ENCODE measurements at places on chromosomes 6 and 20.

DNA sequence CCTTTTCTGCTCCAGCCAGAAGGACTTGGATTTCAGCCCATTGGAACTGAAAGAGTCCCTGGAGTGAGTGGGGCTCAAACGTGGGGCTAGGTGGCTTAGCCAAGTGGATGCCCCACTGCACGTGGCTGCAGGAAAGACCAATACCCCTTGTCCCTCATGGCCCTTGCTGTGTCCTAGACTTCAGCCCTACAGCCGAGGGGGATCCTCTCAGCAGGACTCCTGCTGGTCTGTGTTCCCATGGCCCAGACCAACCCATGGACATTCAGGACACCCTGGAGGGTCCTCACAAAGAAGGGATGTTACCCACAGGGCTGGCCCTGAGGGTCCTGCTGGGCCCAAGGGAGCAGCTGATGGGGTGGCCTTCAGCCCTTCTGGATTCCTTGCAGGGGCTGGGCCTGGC lies 30.0 kb upstream of the PHACTR3 start:
- no peak for DNase-seq

GRCh38 chr6:73085443-73085871 lies 139.8 kb downstream of the KHDC1L start:
- DNase-seq = no peak

DNA sequence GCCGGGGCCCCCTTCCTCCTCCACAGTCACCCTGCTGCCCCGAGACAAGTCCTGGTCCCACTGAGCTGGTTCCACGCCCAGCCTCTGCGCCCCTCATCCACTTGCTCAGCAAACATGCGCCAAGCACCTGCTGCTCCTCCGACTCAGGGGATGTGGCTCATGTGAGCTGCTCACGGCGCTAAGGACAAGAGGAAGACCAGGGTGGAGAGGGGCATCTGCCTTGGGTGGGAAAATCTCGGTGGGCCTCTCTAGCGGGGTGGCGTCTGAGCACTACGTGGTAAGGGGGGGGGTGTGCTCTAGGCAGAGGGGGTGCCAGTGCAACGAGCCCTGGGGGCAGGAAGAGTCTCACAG lies 4.5 kb downstream of the LAMA5 start:
- DNase-seq = no peak

DNA sequence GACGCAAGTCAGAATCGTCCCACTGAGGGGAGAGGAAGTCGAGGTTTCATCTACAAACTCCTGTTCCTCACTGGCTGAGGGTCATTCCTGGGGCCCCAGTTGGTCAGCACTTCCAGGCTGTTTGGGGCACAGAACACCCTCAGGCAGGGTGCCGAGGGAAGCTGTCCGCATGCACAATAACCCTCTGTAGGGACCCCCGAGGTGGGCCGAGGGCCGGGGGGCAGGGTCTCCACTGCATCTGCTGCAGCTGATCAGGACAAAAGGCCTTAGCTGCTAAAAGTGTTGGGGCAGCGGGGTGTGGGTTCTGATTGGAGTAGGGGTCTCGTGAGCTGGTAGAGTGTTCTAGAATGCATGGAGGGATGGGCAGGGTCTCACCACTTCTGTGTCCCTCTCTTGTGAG lies 125.1 kb downstream of the TOX2 start:
- DNase-seq = no peak

DNA sequence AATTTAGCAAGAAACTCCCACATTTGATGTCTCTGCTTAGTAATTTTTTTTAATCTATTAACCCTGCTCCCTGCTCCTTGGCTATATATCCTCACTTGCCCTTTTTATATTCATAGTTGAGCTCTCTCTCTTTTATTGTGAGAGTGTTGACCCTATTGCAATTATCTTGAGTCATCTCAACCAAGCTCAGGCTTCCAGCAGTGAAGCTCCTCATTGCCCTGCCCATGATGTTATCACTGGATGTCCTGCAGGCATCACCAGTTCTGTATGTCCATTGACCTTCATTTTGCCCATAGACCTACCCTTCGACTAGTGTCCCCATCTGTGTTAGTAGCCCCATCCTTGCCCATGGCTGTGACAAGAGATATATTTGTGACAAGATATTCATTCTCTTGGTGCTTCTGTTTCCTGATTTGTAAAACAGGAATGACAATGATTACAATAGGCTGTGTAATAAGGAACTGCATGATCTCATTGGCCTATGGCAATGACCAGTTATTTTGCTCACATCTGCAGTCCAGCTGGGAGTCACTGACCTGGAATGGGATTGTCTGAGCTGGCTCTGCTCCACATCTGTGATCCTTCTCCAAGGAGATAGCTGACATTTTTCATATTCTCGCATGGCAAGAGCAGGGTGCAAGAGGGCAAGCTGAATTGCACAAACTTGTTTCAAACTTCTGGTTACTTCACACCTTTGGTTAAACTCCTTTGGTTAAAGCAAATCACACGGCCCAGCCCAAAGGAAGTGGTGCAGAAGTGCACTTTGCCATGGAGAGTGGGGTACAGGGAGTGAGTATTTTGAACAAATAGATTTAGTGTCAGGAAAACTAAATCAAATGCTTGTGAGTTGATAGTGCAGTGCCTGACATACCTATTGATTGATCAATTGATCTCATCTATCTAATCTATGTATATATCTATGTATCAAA lies 47.7 kb upstream of the CST5 start:
- DNase-seq = no peak

DNA sequence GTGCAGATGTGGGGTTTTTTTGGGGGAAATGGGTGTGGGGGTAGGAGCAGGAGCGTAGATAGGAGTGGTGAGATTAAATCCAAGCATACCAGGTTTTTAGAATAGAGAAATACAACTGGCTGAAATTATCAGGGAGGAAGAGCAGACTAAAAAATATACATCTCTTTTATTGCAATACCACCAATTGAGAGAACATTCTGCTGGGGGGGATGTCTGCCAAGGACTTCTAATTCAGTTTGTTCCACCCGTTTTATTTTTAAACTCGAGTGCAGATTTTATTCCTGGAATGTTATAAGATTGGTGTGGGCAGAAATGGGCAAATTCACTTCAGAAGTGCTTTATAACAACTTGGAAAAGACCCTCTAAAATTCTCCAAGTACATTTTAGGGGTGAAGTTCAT lies 192.7 kb downstream of the GMPR start:
- DNase-seq = no peak

DNA sequence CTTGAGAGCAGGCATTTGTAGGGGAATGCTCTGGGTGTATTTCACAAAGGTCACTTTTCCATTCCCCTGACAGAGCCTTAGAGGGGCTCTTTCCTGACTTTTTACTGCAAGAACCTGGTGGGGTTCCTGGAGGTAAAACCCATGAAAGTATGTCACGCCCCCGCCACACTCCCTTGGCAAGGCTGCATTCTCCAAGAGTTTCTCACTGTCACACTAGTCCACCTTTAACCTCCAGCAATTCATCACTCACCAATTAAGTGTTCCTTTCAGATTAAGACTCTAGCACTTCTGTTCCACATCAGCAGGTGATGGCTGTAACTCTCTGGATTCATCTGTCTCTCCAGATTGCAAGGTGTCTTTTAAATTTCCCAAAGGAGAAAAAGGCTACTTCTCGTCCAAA lies 32.7 kb upstream of the NKX2-4 start:
- DNase-seq = no peak

GRCh38 chr6:19035461-19036195 lies 648.5 kb downstream of the RNF144B start:
- DNase-seq = no peak

- no peak for DNase-seq
Measured at GRCh38 chr6:122365775-122366403, 33.6 kb upstream of the HSF2 start.

DNA sequence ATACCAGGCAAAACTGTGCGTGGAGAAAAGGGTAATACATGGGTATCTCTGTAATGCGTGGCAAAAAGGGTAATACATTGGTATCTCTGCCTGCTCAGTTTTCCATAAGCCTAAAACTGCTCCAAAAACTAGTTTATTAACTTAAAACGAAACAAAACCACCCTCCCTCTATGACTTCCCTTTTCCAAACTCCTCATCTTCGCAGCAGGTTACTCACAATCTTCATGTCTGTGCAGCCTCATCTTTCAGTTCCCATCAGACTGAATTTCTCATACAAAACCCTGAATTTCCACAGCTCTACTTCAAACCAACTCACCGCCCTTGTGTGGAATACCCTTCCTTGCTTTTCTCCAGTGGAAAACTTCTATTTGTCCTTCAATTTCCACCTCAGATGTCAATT lies 199.4 kb downstream of the PHACTR1 start:
- no peak for DNase-seq

- DNase-seq = no peak
Measured at GRCh38 chr20:11296221-11296620, 621.5 kb upstream of the BTBD3 start.

DNA sequence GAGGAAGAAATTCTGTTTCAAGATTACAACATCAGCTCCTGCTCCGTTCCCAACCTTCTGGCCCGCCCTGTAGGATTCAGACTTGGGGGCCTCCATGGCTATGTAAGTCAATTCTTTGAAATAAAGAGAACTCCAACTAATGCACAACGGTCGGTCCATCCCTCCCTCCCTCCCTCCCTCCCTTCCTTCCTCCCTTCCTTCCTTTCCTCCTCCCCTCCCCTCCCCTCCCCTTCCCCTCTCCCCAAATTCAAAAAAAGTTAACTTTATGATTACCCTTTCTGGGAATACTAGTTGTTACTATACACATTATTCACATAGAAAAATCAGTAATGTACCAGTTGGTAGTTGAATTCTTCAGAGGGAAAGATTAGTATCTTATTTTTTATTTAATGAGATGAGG lies 179.7 kb upstream of the AGPAT4 start:
- DNase-seq = no peak

DNA sequence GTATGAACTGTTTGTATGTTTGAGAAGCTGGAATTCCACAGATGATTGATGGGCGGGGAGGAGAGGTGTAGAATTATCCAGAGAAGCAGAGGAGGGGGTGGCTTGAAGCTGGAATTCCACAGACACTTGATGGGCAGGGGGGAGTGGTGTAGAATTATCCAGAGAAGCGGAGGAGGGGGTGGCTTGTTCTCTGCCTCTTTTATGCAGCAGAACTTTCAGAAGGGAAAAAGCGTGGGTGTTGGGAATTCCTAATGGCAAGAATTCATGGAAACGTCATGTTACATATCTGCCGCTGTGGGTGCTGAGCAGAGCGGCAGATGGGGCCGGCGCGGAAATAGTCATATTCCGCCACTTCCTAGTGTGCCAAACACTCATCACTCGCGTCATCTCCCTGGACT lies 167.9 kb upstream of the KCNG1 start:
- no peak for DNase-seq

DNA sequence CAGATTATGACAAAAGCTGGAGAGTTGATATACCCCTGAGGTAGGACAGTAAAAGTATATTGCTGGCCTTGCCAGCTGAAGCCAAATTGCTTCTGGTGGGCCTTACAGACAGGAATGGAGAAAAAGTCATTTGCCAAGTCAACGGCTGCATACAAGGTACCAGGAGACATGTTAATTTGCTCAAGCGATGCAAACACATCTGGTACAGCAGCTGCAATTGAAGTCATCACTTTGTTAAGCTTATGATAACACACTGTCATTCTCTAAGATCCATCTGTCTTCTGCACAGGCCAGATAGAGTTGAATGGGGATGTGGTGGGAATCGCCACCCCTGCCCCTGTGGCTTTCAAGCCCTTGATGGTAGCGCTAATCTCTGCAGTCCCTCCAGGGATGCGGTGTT lies 40.4 kb upstream of the POPDC3 start:
- DNase-seq = no peak

DNA sequence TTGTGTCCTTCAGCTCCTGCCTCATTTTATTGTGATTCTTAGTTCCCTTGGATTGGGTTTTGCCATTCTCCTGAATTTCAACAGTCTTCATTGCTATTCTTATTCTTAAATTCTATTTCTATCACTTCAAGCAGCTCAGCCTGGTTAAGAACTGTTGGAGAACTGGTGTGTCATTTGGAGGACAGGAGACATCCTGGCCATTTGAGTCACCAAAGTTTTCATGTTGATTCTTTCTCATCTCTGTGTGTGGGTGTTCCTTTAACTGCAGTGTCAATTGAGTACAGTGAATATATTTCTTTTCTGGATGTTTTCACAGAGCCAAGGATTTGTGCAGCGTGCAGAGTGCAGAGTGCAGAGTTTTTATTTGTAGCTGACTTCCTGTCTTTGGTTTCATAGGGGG lies 33.5 kb upstream of the TFB1M start:
- DNase-seq = no peak

DNA sequence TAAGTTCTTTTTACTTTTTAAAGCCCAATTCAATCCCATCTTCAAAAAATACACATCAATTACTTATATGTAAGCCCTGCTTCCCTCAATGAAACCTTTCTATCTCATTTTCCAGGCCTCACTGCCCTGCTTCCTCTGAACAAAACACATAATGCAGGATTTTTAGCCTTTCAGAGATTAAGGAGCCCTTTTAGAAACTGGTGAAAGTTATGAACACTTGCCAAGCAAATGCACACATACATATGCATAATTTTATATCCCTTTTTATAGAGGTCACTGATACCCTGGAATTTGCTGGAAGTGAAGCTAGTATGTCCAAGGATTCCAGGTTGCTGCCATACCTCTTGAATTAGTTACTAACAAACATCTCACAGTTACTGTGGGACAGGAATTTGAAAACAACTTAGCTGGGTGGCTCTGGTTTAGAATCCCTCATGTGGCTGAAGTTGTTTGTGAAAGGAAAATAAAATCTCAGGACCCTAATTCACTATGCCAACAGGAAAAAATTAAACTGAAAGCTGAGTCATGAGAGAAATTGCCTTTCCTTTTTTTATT lies 75.8 kb downstream of the UBE3D start:
- no peak for DNase-seq

GRCh38 chr6:72828904-72829303 lies 207.0 kb downstream of the KCNQ5 start:
- DNase-seq = no peak

- DNase-seq = no peak
Measured at GRCh38 chr6:152879681-152880080, 103.2 kb downstream of the FBXO5 start.

- no peak for DNase-seq
Measured at GRCh38 chr6:119079283-119079809, 882 bp upstream of the FAM184A start.

DNA sequence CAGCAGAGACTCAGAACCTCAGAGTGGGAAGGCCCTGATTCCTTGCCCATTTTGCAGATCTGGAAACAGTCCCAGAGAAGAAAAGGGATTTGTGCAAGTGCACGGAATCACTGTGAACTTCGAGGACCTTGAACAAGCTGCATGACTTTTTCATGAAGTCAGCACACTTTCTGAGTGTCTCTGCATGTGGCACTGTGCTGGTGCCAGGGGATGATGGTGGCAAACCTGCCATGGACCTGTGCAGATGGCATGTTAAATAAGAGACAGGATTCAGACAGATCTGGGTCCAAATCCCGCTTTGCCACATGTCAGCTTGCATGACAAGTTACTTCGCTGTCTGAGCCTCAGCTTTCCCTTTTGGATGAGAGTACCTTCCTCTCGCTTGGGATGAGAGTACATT lies 26.8 kb downstream of the ZNF831 start:
- DNase-seq = no peak

DNA sequence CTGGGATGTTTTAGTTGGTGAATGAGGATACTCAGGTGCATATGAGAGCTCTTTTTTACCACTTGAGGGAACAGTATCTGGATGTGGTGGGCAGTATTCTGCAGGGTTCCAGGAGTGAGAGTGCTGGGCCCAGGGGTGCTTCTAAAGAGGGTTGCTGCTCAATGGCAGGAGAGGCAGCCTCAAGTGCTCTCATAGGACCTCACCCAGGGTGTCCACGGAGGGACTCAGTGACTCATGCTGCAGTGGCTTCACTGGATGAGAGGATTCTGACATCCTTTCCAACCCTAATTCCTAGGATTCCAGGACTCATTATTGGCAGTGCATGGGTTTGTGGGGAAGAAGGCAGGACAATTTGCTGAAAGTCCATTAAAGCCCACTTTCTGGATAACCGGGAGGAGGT lies 176.6 kb upstream of the FERMT1 start:
- DNase-seq = no peak

Measured in activated CD4-positive, alpha-beta T cell treated with anti-CD3 and anti-CD28 coated beads, Interleukin-10, Interleukin-2, amounts not matched to agents 100 ng/mL and 50 ng/mL, durations not matched to agents 16 hours and 8 hours (primary cell).